ENCODE measurements at places on chromosomes 2 and 18.

- no peak for DNase-seq
These were observed 659.0 kb upstream of the CDH7 start for GRCh38 chr18:65091744-65092329.

- no peak for DNase-seq
These were observed 24.3 kb downstream of the NCAPH start for GRCh38 chr2:96359866-96360265.

DNA sequence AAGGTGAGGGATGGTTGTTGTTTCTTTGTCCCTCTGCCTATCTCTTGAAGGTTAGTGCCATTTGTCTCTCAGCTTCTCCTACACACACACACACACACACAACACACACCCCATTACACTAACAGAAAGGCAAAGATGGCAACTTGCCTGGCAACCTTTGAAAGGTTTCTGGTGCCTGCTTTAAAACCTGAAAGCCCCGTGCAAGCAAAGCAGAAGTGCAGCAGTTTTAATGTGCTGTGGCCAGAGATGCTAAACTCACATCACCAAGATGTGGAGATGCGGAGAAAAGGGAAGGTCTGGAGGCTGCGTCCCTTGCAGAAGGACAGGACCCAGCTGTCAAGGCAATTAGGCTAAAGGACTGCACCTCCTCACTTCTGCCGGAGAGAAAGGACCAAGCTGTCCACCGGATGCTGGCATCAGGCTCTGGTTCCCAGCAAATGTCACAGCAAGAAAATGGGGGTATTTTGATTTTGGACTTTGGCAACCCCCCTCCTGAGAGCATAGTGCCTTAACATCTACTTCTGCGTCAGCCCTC is 196.4 kb downstream of the ARL4C start:
- no peak for DNase-seq

- DNase-seq: peak; percentile 71
These were observed at the start of gene LANCL1 for GRCh38 chr2:210476194-210477128. Gene LANCL1 (minus strand): TSS chr2:210476759. CDS start chr2:210476396, 363 bp downstream.

DNA sequence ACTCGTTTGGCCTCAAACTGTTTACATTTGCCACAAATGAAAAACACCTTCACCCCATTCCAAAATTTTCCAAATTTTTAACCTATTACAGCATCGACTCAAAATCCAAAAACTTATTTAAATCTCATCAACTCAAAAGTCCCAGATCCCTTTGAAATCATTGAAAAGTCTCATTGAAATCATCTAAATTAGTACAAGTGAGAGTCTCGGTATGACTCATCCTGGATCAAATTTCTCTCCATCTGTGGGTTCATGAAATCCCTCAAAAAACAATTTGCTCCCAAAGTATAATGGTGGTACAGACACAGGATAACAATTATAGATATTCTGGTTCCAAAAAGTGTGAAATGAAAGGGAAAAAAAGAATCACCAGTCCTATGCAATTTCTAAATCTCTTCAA is 65.1 kb downstream of the LRP1B start:
- no peak for DNase-seq

- no peak for DNase-seq
These were observed 29.7 kb downstream of the NOL10 start for GRCh38 chr2:10659898-10660568.

DNA sequence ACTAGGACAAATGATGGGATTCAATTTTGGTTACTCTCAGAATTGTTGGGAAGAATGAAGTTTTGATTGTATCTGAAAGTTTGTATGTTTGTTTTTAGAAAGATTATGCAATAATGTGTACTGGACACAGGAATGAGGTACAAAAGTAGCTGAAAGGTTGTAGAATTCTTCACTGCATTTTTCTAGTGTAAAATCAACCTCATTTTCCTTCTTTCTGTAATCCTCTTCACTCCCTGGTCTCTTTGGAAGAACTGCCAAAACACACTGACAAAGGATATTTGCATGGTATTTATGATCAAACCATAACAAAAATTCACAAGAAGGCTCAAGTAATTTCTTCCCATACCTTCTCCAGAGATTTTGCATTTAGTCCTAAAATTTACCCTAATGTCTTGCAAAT is 110.7 kb downstream of the ZEB2 start:
- DNase-seq: no peak

- DNase-seq: no peak
These were observed 50.0 kb downstream of the KCNE4 start for GRCh38 chr2:223102040-223102400.

- no peak for DNase-seq
These were observed 486.6 kb upstream of the HS6ST1 start for GRCh38 chr2:128805237-128805636.

DNA sequence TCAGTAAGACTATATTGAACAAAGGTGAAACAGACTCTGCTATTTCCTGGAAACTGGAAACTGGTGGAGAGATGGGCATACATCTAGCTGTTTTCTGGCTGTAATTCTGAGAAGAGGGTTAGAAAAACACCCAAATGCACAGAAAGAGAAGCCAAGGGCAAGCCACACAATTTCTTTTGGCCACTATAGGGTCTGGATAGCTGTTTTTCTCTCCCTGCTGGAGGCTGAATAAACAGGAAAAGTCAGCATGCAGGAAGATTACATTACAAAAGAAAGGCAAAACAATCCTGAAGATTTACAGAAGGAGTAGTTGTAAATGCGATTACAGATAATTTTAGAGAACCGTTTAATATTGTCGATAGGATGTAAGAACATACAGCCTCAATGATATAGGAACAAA is 186.2 kb upstream of the REG3G start:
- DNase-seq: no peak

- no peak for DNase-seq
These were observed 1.2 kb downstream of the GPD2 start for GRCh38 chr2:156437272-156437930.

DNA sequence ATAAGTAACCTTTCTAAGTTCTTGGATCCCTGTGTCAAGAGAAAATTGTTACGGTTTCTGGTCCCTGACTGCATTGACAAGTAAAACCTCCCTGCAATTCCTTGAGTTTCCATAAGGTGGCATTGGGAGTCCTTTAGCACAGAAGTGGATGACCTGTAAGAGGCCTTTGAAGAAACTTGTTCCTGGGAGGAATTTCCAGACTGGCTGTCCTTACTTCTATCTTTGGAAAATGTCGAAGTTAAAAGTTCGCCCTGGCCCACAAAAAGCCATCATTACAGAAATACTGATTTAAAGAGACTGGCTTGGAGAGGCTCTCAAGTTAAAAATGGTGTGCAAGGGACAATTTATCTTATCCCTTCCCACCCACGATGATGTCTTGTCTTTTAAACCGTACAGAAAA is 218.4 kb downstream of the CDH20 start:
- no peak for DNase-seq

DNA sequence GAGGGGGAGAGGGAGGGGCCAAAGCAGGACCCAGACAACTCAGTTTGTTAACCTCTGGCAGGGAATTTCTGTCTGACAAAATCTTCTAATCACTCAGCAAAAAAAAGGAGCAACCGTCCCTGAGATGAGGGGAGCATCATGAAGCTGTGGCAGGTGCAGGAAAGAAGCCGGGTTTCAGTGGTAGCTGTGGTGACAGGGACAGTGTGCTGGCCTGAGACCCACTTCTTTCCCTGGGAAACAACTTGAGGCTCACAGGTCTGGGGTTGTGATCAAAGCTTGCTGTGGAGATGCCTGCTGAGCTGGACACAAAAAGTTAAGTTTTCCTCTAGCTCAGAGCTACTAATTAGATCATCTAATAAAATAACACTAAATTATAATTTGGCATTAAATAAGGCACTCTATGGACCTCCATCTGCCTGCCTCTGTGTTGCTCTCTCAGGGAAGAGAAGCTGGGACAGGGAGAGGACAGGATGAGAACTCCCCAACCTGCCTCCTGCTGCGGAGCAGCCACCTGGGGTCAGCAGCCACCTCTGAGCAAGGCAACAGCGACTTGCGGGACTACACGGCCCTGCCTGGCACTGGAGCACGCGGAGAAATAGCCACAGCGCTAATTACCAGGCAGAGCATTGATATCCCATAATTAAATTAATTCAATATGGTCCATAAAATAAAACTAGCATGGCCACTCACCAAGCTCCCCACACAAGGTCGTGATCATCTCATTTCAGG is 104.6 kb upstream of the TEX51 start:
- DNase-seq: no peak

DNA sequence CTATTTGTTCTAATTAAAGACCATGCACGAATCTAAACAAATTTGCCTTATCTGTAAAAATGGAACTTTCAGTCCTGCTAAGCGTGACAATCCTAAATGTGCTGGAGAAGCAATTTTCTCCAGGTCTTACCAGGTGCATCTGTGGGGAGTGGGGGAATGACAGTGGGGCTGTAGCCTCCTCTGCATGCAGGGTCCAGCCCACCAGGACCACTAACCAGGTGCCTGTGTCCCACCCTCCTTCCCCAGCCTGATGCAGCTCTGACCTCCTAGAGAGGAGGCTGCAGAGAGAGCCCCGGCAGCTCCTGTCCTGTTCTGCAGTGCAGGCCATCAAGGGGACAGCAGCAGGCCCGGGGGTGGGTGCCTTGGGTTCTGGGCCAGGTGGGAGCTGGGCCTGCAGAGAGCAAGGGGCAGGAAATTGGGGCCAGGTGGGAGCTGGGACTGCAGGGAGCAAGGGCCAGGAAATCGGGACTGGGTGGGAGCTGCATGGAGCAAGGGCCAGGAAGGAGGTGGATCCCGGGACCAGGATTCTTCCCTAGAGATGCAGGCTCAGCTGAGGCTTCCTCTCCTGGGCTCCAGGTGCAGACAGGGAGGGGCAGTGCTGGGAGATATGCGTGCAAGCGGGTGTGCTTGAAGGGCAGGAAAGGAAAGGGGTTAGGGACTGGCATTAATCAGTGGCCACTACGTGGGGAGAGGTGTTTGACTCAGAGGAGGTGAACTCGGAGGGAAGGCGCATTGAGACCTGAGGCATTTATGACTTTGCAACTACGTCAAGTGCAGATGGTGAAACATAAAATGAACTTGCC is 185.3 kb downstream of the ANKRD30B start:
- DNase-seq: no peak

GRCh38 chr2:10564876-10565445 is 116.8 kb upstream of the ODC1 start:
- DNase-seq: no peak

GRCh38 chr18:6482198-6482977 is 67.7 kb upstream of the L3MBTL4 start:
- no peak for DNase-seq

DNA sequence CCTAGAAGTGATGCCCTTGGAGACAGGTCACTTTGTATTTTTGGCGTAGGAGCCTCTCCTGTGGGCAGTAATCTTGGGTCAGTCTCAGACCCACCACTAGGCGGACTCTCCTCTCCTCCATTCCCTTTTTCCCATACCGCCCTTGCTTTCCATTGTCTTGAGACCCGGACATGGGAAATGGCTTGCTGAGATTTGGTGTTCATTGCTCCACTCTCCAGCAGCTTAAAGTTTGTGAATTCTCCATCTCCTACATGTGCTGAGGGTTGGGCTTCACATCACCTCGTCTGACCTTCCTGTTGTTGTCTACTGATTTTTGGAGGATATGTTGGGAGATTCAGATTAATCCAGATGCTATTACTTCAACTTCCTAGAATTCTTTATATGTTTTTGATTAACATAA is 159.2 kb upstream of the RAB12 start:
- DNase-seq: no peak

All from activated T-helper 9 cell treated with anti-CD3 and anti-CD28 coated beads, Interleukin-2, amount 50 U/mL, for 16 hours (primary cell).